Activated CD8-positive, alpha-beta memory T cell treated with anti-CD3 and anti-CD28 coated beads, Interleukin-2, amount 50 U/mL, for 4 hours (primary cell): ENCODE measurements at places on chromosomes 16 and 17.
A peak's percentile ranks its signal among the peaks of the same experiment; 100 is the strongest.

- no peak for DNase-seq
Measured at GRCh38 chr17:66533572-66533971, 231.2 kb downstream of the PRKCA start.

- DNase-seq, result no peak
Measured at GRCh38 chr17:51685287-51685909, 425.1 kb downstream of the UTP18 start.

- no peak for DNase-seq
Measured at GRCh38 chr17:59558039-59558438, 7.4 kb upstream of the DHX40 start.

GRCh38 chr16:87620201-87620495, 17.8 kb downstream of the JPH3 start:
- DNase-seq, result no peak

DNA sequence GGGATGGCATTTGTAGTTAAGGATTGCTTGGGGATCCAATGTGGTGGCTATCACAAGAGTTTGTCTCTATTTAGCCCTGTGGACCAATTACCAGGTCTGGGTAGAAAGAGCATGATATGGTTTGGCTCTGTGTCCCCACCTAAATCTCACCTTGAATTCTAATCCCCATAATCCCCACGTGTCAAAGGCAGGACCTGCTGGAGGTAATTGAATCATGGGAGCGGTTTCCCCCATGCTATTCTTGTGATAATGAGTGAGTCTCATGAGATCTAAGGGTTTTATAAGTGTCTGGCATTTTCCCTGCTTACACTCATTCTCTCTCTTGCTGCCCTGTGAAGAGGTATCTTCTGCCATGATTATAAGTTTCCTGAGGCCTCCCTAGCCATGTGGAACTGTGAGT, 86.4 kb upstream of the HS3ST4 start:
- DNase-seq, result no peak

DNA sequence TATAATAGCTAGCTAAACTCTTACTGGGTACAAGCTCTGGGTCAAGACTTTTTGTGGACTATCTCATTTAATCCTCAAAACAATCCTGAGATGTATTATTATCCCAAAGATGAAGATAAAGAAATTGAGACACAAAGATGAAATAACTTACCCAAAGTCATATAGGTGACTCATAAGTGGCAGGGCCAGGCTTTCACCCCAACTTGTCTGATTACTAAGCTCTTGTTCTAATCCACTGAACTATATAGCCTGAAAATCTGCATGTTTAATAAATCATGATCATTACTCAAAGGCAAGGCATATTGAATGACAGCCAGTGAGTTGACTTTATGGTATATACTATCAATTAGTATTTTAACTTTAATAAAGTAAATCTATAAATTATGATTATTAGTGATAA, 77.4 kb downstream of the SKAP1 start:
- DNase-seq, result no peak

- no peak for DNase-seq
Measured at GRCh38 chr17:2876467-2876866, 80.2 kb downstream of the RAP1GAP2 start.

DNA sequence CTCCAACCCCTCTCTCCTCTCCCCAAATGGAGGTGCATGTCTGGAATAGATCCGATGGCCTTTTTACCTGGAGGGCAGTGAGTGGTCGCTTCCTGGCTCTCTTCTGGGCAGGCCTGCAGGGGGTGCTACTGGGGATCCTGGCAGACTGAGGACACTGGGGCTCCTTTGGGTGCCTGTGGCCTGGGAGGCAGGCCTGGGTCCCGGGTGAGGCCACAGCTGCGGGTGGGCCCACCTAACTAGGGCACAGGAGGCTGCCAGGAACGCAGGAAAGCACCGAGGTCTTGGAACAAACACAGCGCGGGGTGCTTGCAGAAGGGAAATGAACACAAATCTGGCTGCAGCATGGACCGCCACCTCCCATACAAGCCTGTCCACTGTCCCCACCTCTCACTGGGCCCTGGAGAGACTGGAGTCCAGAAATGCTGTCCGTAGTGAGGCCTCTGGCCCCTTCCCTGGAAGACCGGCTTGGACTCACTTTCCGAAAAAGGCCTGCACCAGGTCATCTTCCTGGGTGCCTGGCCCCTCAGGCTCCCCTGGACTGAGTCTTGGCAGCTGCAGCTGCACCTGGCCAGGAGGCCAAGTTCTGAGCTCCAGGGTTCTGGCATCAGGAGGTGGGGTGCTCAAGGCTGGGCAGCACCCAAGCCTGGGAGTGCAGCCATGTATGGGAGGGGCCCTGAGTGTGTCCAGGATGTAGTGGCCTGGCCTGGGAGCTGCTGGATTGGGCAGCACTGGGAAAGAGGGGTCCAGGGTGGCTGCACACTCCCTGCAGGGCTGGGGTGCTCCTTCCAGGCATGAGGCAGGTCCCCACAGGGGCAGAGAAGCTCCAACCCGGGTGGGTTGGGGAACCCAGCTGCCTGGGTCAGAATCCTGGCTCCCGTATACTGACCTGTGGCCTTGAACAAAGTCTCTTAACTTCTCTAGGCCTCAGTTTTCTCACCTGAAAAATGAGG, 195.1 kb downstream of the IRF8 start:
- DNase-seq, result peak; percentile 8
